Uterus (tissue), 4 donors: ENCODE measurements at places on chromosomes 7 and 10. TPM values are rescaled to one million over a fixed set of nuclear protein-coding genes. Genes with fewer than 3 reads are reported as not detected.

DNA sequence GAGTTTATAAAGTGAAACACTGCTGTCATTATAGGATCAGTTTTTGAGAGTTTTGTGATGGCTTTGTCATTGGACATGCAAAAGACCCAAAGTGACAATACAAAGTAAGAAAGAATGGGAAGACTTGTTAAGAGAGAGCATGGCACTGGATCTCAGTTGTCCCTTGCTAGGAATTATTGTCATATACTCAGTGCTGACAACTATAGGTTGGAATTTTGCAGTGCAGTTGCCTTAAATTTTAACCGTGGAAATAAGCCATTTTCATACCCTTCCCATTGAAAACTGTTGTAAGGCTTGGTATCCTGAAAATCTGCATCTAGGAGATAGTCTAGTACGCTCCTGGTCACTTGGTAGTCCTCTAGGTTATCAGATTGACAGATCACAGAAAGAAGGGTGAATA, 1156.7 kb downstream of the GATA3 start:
- DNase-seq, result no peak

GRCh38 chr10:33809732-33810131, 475.3 kb upstream of the NRP1 start:
- no peak for DNase-seq

Gene FAM25C
- not detected for total RNA-seq

Gene SPDYE1
- total RNA-seq, result not detected

- no peak for DNase-seq
These were observed 19.5 kb upstream of the PLPP4 start for GRCh38 chr10:120437541-120437940.

Gene AMPH
- total RNA-seq, result 11.4 TPM

Gene DRGX
- not detected for total RNA-seq

DNA sequence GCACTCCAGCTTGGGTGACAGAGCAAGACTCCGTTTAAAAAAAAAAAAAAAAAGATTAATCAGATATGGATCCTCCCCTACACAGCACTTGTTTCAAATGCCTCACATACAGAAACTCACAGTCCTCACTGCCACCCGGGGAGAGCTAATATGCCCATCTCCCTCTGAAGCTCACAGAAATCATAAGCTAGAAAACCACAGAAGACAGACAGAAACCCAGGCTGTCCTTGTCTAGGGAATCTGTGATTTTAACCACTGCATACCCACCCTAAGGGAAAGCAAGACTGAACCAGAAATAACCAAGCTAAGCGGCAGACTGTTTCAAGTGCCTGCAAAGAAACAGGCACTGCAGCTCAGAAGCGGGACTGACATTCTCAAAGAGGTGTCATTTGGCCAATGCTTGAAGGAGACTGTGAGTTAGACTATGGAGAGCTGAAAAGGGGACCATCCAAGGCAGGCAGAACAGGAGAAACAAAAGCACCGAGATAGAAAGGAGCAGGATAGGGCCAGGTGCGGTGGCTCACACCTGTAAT, 37.6 kb downstream of the SLC37A3 start:
- no peak for DNase-seq

Gene ANTXRL
- total RNA-seq, result not detected

Gene EBF3
- total RNA-seq, result 0.77 TPM

GRCh38 chr7:15836041-15836440, 149.6 kb upstream of the MEOX2 start:
- no peak for DNase-seq

DNA sequence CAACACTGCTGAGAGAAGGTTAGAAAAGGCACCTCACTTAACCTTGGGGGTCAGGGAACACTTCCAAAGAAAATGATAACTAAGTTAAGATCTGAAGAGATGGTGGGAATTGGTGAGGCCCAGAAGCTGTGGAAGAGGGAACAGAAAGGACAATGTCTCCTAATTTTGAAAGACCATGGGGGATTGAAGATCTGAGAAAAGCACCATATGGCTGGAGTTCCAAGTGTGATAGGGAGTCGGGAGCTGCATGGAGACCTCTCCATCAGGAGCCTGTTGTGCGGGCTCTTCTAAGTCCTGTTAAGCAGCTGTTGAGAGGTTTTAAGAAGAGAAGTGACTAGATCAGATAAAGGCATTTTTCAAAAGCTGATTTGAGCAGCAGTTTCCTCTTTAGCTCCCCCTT, 254.3 kb downstream of the CDK14 start:
- DNase-seq, result no peak

Gene ADAMTS14
- not detected for total RNA-seq

GRCh38 chr10:82981137-82981723, 1106.2 kb downstream of the NRG3 start:
- DNase-seq, result no peak

Gene SORBS1
- 146 TPM for total RNA-seq

GRCh38 chr7:80642871-80643270, 4.4 kb downstream of the CD36 start:
- DNase-seq, result no peak

GRCh38 chr10:90884431-90884830, 12.7 kb downstream of the RPP30 start:
- DNase-seq, result no peak

Gene MRLN
- not detected for total RNA-seq
